Left ventricle myocardium superior (tissue), 1 donor: ENCODE measurements at places on chromosomes 11 and 22. TPM values are rescaled to one million over a fixed set of nuclear protein-coding genes. Genes with fewer than 3 reads are reported as not detected.

Gene SERHL2
- 1.6 TPM for total RNA-seq

Gene SSTR3
- total RNA-seq = not detected

Gene UCP2
- 28.6 TPM for total RNA-seq

DNA sequence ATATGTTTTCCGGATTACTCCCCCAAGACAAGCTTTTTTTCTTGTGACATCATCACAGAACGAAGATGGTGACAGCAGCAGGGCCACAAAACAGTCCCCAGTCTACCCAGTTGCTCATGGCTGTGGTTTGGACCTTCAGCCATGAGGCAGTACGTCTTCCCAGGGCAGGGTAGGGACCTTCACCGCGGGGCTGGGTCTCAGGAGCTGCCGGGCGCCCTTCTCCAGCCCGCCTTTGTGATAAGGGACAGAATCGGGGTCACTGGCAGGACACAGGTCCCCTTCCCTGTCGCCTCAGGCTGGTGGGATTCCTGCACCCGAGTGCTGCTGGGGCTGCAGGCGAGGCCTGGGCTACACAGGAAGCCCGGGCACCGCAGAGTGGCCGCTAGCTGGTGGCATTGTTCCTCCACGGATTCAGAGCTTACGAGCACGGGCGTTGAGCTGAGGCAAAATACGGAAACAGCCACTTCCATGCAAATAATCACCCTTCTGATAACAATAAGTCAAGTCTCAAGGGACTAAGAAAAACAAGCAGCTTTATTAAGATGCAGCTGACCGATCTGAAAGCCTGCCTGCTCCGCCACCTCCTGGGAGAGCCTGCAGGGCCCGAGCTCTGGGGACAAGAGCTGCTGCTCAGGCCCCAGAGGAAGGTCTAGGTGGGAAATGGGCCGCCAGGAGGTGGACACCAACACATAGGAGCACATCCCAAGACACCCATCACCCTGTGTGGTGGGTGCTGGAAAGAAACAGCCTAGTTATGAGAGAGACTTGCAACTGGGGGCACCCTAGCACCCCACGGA lies 12.3 kb downstream of the TBX1 start:
- DNase-seq = peak; percentile 44

DNA sequence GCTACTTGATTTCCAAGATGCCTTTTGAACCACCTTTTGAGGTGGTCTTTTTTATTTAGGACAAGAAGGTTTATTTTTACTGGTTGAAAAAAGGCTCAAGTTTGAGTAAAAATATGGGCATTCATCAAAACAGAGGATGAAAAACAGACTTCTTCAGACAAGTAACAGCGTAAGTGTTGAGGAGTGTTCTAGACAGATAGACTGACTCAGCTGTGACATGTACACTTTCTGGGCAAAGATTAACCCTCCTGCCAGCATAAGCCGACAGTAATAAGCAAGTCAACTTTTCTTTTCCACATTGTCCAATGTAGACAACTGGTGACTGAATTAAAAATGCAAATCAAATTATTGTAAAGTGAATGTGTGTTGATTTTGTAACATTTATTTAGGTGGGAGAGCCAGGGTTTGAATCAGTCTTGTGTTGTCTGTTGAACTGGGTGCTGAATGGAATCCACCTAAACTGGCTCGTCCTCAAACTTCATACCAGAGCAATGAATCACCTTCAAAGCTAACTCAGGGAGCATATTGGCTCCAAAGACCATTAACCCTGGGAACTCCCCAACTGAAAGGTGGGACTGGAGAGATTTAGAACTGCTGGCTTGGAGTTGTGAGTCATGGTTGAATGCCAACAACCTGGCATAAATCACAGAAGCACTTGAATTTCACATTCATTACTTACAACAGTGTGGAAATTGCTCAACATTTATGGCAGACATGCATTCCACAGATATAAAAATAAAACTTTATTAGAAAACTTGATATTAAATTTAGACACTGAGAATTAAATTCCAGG lies 377.0 kb downstream of the ETS1 start:
- DNase-seq = no peak

DNA sequence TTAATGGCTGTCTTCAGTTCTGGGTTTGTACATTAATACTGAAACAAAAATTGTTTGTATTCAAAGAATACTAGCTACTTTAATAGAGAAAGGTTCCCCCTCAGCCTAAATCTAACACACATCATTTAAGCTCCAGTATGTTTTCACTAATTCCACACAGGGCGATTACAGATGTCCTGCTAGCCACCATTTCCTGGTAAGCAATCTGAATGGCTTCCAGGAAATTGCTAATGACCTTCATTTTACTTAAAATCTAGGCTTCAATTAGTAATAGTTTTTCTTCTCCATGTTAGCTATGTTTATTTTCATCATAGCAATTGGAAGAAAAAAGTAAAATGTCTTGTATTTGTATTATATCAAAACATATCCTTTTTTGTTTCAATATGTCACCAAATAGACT lies 132.8 kb downstream of the SOX6 start:
- DNase-seq = no peak

- no peak for DNase-seq
Measured at GRCh38 chr22:49218142-49218541, 609.5 kb downstream of the BRD1 start.

- DNase-seq = no peak
Measured at GRCh38 chr11:112195951-112196351, 20.6 kb downstream of the BCO2 start.
